Stimulated activated CD4-positive, alpha-beta T cell treated with anti-CD3 and anti-CD28 coated beads, Interleukin-12 subunit alpha, Interleukin-12 subunit beta, amount 100 ng/mL, for 24 hours (primary cell): ENCODE measurements at places on chromosomes 12 and 14.

GRCh38 chr14:80504781-80505180, 293.5 kb upstream of the DIO2 start:
- DNase-seq, result no peak

DNA sequence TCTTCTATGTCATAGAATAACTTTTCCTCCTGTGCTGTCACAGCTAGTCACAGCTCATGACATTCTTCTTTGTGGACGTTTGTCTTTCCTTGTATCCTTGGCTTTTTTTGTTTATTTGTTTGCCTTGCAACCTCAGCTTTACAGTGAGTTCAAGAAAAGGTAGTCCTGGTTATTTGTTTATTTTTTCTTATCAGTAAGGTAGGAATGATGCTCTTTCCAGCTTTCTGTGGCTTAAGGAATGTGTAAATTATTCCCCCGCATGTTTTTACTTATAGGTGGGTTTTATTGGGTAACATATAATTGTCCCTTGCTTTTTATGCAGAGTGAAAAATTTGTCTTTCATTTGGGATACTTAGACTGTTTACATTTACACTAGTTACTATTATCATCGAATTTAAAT, 1673.6 kb upstream of the FLRT2 start:
- no peak for DNase-seq

- DNase-seq, result no peak
These were observed 49.4 kb downstream of the DGLUCY start for GRCh38 chr14:91163316-91163715.

DNA sequence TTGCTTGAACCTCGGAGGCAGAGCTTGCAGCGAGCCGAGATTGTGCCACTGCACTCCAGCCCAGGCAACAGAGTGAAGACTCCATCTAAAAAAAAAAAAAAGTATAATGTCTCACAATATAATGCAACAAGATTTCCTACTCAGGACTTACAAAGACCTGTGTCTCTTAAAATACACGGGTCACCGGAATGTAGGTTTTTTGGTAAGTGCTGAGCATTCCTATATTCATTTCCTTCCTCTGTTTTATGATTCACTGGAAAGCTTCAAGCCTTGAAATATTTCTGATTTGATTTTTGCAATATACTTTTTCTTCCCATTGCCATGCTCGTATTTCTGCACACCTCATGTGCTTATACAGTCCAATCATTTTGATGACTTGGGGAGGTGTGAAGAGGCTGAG, 245.8 kb downstream of the FBXL14 start:
- DNase-seq, result no peak

- DNase-seq, result no peak
These were observed 117.4 kb downstream of the DAD1 start for GRCh38 chr14:22471545-22472121.
